ENCODE measurements at places on chromosomes 2 and 18.

GRCh38 chr2:30155889-30156658 is 9.3 kb downstream of the YPEL5 start:
- no peak for DNase-seq

DNA sequence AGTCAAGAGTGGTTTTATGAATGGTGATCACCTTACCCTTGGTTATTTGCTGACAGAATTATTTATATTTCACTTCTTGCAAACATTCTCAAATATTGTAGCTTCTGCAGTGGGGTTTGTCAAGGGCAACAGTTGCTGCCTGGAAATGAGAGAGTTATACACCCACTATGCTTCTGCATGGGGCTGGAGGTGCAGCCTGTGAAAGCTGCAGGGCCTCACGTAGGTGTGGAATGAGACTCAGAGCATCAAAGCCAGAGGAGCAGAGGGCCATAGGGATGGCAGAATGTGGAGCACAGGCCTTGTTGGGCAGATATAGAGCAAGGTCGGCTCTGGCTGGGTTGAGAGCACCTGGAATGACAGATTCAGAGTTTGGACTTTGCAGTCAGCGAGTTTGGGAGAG is 128.2 kb downstream of the ARHGEF4 start:
- DNase-seq: no peak

GRCh38 chr18:64116571-64117175 is 32.2 kb downstream of the LINC00305 start:
- no peak for DNase-seq

DNA sequence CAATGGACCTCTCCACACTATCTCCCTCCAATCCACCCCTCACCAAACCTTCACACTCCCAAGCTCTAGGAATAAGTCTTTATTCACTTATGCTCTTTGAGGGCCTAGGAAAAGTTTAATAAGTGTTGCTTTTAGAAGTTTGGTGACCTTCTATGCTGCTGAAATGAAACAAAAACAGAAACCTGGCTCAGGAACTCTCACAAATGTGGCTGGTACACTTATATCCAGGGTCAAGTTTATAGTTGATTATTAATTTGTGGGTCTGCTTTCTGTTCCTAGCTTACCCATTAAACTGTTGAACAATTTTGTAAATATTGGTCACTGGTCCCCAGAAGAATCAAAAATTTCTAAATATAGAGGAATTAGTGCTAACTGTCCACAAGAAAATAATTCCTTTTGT is 14.2 kb upstream of the ANKRD44 start:
- DNase-seq: no peak

DNA sequence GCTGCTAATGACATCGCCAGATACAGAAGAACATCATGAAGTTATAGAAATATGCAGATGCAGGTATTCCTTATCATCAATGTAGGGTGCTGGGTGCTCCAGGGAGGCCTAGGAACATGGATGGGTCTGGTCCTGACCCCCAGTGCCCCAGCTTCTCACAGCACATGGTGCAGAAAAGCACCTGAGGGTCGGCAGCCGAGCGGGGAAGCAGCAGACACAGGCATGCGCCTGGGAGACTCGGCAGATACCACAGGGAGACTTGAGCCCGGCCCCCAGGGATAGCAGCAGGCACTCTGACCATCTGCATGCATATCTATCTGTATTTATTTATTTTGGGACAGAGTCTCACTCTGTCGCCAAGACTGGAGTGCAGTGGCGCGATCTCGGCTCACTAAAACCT is 43.2 kb downstream of the TMEM18 start:
- DNase-seq: no peak

GRCh38 chr2:174334781-174335251 is at the start of gene SP9:
TSS of gene SP9 (plus strand) at chr2:174334954. CDS start at chr2:174335093, 139 bp downstream.
- no peak for DNase-seq

- DNase-seq: no peak
Observed at GRCh38 chr2:186532891-186533290, 46.8 kb downstream of the ZC3H15 start.

GRCh38 chr2:28363686-28364280 is 28.9 kb upstream of the FOSL2 start:
- DNase-seq: no peak

DNA sequence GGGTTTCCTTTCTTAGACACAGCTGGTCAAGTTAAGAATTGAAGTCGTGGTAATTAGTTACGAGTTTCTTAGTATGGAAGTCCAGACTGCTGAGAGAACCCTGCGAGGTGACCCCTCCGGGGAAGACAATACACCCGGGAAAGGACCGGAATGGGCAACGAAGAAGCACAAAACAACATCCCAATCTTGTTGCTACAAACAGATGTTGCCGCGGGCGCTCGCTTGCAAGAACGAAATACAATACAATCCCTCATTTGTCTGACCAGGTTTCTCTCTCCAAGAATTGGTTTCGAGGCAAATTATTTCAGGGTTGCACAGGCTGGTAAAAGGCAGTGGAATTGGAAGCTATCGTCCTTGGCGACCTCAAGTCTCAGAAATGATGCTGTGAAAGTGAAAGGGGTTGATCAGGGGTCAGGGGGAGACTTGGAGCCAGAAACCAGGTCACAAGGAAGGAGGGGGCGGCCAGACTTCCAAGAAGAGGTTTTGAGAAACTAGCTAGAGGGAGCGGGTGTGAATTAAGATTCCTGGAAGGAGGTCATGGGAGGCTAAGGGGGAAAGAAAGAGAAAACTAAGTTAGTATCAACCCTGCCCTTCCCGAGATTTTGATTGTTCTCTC is 401.9 kb downstream of the HRH4 start:
- DNase-seq: no peak

GRCh38 chr2:39494784-39495251 is 57.7 kb upstream of the MAP4K3 start:
- DNase-seq: no peak

- DNase-seq: no peak
Observed at GRCh38 chr2:9610781-9611548, 19.8 kb downstream of the YWHAQ start.

DNA sequence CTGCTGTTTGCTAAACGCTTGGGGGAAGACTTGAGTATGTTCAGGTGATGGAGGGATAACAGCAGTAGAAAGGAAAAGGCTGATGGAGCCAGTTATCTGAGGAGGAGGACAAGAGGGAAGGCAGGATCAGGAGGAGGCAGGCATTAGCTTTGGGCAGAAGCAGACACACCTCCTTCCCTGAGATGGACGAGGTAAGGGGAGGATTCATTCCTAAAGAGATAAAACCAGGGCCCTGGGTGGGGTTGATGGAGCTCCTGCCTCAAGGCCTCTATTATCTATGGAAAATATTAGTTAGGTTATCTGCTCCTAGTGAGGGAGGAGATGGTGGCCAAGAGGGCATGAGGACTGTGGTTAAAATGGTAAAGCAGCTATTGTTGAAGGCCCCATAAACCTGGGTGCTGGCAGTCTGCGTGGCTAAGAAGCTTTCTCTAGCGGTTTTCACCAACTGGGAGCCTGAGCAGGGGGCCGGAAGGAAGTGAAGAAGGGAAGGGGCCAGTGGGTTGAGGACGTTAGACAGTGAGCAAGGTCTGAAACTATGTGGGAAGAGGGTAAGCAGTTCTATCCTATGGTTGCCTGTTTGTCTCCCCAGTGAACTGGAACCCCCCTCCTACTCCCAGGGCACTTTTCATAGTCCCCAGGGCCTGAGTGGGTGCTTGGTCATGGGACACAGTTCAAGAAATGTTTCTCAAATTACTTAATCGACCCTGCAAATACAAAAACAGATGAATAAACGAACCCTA is 56.6 kb upstream of the HK2 start:
- DNase-seq: no peak

DNA sequence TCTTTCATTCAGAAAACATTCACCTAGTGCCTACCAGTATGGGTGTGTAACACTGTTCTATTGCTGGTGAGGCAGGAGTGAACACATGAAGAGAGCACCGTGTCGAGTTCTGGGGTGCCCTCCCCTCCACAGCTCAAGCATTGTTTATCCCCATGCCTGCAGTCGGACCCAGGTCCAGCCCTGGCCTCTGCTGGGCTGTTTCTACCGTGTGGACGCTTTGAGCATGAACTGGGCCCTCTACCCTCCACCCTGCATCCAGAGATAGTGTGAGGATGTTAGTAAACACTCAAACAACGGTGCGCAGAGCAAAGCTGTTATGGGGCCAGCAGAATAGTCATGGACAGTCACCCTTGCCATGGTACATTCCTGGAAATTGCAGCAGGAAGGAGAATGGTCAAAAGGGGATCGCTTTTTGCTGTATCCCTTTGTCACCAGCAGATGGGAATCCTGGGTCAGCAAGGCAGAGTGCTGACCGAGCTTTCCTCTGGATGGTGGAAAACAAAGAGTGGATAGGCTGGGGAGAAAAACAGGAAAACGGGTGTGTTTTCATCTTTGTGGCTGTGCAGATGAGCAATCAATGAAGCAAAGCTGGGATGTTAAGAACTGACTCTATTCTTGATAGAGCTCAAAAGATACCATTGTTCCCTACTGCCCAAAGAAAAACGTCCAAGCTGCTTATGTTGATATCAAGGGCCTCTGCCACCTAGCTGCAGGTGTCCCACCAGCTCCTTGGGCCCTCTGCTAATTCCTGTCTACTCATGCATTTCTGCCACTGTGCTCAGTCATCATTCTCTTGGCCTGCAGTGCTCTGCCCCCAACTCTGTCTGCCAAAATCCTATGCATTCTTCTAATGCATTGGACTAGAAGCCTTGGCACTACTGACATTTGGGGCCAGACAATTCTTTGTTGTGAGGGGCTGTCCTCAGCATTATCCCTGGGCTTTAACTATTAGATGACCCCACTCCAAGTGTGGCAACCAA is 38.7 kb downstream of the REEP1 start:
- no peak for DNase-seq

DNA sequence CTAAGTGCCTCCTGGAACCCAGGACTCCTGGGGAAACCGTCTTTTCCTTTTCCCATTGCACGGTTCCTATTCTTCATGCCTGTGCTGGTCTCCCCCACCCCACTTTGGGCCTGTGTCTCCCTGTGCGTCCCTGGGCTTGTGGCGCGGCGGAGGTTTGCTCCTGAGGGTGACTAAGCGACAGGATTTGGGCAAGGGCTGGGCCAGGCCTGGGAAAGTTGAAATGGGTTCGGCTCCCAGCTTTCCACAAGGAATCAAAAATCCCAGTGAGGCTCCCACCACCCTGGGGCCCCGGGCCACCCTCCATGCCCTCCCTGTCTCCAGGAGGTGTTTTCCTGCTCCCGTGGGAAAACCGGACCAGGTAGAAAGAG is 197.6 kb downstream of the NDUFA10 start:
- no peak for DNase-seq

DNA sequence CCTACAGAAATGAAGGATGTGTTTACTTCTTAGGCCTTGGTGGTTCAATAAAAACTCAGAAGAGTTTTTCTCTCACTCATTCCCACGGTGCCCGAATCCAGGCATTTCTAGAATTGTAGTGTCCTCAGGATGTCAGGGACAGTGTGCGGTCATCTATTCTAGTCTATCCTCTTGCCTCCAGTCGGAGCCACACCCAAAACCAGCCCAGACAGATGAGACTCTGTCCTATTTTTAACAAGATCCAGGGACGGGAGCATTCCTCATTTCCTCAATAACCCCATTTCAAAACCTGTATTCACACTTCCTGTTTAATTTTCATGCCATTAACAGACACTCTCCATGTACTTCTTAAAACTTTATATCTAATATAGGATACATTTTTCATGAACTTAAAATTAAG is 11.6 kb upstream of the RBMS1 start:
- no peak for DNase-seq

GRCh38 chr2:8189316-8189715 is 492.5 kb upstream of the ID2 start:
- DNase-seq: no peak

DNA sequence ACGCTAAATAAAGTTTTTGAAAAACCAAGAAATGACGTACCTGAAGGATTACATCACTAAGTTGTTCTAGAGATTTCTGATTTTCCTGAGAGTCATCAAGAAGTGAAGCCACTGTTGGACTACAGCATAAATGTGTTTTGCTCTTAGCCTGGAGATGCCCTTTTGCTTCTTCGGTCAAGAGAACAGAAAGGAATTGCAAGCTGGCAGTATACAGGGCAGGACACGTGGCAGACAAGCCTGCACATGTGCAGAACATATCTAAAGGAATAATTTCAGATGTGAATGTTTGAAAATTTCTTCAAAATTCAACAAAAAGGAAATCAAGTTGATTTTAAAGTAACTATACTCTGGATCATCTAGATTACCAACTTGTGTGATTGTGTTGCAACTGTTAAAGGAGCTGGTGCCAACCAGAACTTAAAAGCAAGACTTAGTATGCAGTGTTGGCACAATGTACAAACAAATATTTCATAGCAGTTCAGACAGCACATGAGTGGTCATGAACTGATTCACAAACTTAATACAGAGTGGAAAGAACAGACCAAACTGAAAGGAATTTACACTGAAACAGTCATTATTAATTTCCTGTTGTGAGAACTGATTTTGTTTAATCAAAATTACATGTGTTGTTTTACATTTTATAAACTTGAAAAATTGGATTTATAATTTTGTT is 100.4 kb upstream of the CD226 start:
- DNase-seq: no peak

- no peak for DNase-seq
Observed at GRCh38 chr2:44774826-44775492, 166.5 kb upstream of the SIX3 start.

DNA sequence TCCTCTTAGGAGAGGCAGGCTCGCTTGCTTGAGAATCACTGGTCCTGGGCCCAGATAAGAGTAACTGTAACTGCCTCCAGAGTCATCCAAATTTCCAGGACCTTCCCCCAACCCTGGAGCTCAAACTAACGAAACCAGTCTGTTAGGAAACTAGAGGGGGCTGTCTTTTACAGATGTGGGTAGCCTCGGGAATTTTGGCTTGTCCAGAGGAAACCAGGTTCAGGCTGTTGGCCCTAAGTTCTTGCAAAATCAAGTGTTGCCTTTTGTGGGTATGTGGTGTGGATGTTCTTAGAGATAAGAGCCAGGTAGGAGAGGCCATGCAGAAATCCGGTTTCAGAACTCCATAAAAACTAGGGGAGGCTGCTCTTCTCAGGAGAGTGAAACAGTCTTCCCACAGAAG is 125.0 kb upstream of the DLX2 start:
- DNase-seq: no peak

DNA sequence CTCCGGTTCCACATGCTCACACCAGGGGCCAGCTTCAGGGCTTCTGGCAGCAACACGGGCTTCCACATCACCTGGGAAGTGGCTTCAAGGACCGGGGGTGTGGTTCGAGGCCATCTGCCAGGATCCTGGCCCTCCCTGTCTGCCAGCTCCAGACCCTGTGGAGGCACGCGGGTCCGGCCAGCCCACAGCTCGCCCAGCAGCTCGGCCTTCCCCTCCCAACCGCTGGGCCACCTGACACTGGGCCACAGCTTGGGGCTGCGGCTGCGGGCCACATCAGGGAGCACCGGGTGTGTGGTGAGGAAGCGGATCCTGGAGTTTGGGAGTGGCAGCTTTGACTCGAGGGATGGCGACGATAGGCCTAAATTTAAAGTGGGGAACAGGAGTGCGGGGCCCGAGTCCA is 7.0 kb downstream of the C2orf81 start:
- DNase-seq: no peak

GRCh38 chr2:173171924-173172643 is 96.4 kb downstream of the MAP3K20 start:
- DNase-seq: no peak

GRCh38 chr2:1614564-1614963 is 129.8 kb downstream of the PXDN start:
- DNase-seq: no peak
